ENCODE measurements at places on chromosomes 13 and 19.

DNA sequence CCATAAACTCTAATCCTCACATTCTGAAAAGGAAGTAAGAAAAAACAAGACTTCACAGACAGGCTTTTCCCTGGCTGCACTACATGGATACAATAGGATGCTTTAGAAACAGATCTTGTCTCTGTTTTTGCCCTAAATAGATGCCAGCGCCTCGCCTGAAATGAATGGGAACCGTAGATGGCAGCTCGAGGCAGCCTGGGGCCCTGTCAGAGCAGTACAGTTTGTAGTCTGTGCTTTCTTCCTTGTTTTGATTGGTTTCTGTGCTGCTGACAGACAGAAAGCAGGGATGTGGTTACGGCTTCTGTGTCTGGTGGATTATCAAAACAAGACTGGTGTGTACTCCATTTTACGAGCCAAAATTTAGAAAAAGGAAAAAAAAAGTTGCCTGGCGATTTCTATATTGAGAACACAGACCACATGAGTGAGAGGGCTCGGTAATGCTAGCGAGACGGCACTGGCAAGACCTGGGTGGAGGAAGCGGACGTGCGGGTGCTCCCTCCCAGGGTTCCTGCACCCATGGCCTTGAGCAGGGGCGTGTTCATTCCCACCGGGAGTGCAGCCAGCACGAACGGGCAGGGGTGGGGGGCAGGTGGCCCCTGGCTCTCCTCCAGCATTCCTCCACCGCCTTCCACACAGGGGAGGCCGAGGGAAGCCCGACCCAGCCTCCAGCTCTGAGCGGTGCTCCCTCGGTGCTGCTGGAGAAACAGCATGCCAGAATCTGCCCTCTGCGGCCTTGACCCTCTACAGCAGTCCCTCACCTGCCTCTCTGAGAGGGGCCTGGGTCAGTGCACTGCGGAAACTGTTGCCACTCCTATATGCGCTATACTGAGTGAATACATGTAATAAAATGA lies 37.6 kb upstream of the C1QTNF9 start:
- DNase-seq, result peak; percentile 74

DNA sequence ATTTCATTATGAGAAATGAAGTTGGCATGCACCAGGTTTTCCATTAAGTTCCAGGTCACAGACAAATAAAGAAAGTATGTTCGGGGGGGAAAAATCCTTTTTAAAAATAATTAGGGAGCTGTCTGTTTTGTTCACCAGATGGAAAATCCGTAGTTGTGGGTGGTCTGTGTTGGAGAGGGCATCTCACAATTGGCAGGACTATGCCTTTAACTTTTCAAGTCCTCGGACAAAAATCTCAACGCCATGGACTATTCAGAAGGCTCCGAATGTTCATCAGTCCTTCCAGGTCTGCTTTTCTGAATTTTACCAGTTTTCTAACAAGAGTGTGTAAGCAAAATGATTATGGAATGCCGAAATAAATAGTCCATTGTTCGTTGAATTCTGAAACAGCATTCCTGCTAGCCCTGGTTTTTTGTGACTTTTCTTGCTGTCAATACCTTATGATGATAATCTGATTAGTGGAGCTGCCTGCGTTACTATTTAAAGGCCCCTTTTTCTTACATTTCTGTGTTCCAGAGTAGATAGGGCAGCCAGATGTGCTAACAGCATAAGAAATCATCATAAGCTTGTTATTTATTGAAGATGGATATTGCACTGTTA lies 146.9 kb downstream of the TM9SF2 start:
- no peak for DNase-seq

GRCh38 chr19:37078717-37079032 lies 442 bp downstream of the ZNF420 start:
- no peak for DNase-seq

- no peak for DNase-seq
These were observed 581.6 kb upstream of the SGCG start for GRCh38 chr13:22599156-22599555.

DNA sequence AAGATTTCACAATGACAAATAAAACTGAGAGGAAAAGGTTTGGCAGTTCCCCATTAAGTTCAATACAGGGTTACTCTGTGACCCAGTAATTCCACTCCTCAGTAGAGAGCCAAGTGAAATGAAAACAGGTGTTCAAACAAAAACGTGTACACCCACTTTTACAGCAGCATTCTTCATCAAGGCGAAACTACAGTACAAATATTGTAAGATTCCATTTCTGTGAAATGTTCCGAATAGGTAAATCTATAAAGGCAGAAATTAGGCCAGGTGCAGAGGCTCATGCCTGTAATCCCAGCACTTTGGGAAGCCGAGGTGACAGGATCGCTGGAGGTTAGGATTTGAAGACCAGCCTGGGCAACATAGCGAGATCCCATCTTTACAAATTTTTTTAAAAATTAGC lies 8.9 kb upstream of the GDF15 start:
- DNase-seq, result no peak

- DNase-seq, result no peak
These were observed 207.2 kb downstream of the ZNF536 start for GRCh38 chr19:30579419-30579818.

- DNase-seq, result peak; percentile 24
These were observed 42.6 kb upstream of the ADGRL1 start for GRCh38 chr19:14248578-14249011.

- DNase-seq, result no peak
These were observed 1173.3 kb downstream of the PCDH17 start for GRCh38 chr13:58804832-58805231.

DNA sequence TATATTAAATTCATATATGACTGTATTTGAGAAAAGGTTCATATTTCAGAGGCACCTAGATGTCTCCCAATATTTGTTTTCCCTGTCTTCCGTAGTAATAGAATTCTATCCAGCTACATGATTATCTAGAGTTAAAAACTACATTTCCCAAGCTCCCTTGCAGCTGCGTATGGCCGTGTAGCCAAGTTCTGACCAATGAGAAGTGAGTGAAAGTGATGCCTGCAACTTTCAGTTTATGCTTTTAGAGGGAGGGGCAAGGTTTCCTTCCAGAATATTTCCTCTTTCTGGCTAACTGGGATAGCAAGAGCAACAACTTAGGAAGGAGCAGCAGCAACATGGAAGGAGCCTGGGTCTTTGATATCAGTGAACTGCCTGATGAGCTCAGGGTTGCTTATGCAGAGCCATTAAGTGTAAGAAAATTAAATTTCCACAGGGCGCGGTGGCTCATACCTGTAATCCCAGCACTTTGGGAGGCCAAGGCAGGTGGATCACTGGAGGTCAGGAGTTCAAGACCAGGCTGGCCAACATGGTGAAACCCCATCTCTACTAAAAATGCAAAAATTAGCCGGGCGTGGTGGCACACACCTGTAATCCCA lies 23.2 kb upstream of the CYP2A13 start:
- DNase-seq, result peak; percentile 6

GRCh38 chr19:19486343-19487076 lies 28.8 kb downstream of the TSSK6 start:
- DNase-seq, result no peak

DNA sequence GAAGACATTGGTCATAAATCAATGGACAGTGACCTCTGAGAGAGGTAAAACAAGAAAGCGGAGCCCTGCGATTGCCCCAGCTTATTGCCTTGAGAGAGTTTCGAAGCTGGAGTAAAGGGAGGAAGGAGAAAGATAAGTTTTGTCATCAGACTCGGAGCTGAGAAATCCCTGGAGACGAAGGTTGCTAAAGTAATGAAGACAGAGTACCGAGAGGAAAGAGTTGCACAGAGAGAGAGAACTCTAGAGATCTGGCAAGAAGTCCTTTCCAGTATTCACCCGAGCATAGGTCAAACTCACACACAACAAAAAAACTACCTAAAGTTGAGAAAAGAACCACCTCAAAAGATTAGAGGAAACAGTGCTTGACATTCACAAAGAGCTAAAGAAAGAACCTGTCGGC lies 472.0 kb downstream of the DACH1 start:
- DNase-seq, result no peak

- no peak for DNase-seq
These were observed 37.7 kb downstream of the CNMD start for GRCh38 chr13:52701728-52702465.

DNA sequence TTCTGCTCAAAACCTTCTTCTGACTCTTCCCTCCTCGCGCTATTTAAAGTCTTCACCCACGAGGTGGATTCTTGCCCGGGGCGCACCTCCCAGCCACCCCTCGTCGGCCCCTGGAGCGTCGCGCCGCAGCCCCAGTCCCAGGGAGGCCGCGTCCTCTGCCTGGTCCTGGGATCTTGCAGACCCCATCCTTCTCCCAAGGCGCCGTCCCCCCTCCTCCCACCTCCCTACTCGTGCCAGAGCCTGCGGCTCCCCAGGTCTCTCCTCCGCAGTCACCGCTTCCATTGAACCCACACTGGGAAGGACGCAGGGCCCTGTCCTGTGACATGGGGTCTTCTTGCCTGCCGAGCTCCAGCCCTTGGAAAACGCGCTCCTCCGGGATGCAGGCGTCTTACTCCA lies 486 bp downstream of the ZNF808 start:
- no peak for DNase-seq

- DNase-seq, result peak; percentile 93
These were observed at the start of gene MOB3A for GRCh38 chr19:2096034-2096479. Gene MOB3A, minus strand, starts transcription at chr19:2096326. Its CDS starts 17,766 bp downstream, at chr19:2078560.

DNA sequence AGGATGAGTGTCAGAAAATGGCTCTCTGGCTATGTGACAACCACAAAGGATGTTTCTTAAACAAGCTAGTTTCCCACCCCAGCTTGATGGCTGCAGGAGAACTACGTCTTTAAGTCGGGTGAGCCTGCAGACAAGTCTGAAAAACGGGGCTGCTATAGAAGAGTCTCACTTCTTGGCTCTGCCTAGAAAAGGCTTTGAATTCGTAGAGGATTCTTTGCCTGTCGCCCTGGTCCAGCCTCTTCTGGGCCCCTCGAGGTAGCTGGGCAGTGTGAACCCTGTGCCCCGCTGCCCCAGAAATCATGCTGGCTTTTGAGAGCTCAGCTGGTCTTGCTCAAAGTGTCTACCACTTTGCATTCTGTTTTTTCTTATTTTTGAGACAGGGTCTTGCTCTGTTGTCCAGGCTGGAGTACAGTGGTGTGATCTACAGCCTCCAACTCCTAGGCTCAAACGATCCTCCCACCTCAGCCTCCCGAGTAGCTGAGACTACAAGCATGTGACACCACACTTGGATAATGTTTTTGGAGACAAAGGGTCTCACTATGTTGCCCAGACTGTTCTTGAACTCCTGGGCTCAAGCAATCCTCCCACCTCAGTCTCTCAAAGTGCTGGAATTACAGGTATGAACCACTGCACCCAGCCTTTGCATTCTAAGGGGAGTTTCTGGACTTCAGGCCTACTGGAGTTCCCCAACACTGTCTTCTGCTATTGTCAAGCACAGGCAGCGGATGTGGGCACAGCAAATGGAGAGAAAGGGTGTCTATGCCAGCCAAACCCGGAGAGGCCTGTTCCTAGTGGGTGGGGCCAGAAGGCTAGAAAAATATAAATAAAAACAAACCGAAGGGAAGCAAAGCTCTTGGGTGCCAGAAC lies 6.5 kb downstream of the CEBPA start:
- DNase-seq, result peak; percentile 29

DNA sequence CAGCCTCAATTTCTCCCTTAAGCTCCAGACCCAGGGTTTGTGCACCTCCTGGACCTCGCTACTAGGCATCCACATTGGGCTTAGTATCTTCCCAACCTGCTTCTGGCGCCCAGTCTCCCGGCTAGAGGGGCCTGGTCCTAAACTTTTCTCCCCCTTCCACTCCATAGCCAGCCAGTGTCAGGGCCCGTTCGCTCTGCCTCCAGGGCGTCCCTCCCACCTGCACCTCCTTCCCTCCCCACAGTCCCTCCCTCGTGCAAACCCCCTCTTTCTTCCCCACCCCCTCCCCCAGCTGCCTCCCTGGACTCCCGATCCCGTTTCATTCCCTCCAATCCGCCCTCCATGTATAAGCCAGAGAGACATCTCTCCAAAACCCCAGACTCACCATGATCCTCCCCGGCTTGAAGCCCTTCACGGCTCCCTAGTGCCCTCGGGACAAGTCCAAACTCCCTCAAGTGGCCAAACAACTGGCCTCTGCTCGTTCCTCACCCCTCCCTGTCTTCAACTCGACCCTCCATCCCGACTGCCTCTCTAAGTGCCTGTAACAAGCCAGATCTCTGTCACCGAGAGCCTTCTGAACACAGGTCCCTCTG lies 997 bp upstream of the SAMD4B start:
- DNase-seq, result no peak

- DNase-seq, result no peak
These were observed 41.2 kb upstream of the TNFSF11 start for GRCh38 chr13:42532561-42533335.

DNA sequence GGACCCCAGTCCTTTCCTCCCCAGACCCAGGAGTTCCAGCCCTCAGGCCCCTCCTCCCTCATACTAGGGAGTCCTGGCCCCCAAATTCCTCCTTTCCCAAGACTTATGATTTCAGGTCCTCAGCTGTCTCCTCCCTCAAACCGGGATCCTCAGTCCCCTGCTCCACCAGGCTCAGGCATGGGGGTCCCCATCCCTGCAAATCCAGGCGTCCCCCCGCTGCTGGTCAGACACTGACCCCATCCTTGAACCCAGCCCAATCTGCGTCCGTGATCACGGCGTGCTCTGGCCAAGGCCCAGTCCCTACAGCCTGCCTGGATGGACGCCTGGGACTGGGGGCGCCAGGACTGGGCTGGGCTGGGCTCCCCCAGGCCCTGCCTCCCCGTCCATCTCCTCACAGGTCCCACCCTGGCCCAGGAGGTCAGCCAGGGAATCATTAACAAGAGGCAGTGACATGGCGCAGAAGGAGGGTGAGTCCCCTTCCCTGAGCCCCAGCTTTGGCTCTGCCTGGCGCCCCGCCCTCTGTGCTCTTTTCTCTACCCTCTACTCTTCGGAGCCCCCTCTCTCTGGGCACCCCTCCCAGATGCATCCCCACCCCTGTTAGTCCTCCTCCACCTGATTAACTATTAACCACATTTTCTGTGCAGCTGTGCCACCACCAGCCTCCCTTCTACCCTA lies 672 bp downstream of the HPN start:
- no peak for DNase-seq

DNA sequence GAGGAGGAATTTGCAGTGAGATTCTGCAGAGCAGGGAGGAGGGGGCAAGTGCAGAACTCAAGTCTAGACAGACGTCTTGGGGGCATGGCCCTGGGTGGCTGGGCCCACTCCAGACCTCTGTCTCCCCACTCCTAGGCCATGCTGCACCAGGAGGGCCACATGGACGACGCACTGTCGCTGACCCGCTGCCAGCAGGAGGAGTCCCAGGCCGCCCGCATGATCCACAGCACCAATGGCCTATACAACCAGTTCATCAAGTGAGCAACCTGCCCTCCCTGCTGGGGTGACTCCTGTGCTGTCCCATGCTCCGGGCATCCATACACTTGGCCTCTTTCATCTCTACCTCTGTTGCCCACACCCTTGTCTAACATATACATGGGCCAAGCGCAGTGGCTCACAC lies 18.1 kb downstream of the RYR1 start:
- DNase-seq, result no peak

- peak; percentile 67 for DNase-seq
These were observed 97.8 kb upstream of the UBL3 start for GRCh38 chr13:29948244-29948643.

DNA sequence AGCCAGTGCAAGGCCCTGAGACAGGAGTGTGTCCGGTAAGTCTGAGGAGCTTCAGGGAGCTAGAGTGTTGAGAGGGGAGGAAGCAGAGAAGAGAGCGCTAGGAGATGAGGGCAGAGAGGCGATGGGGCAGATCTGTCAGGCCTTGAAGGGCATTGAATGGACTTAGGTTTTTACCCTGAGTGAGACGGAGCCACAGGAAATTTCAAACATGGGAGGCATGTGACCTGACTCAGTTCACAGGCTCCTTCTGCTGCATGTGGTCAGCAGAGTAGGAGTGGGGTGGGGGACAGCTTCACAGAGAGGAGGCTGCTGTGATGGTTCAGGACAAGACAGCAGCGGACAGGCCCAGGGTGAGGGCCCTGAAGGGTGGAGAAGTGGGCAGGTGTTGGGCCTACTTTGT lies 2.5 kb upstream of the FAM98C start:
- DNase-seq, result no peak
